T-cell (primary cell): ENCODE measurements at places on chromosomes 12 and 14. TPM values are rescaled to one million over a fixed set of nuclear protein-coding genes. Genes with fewer than 3 reads are reported as not detected.

The ANAPC7 gene
- total RNA-seq: 45.5 TPM

The LRP1-AS gene
- total RNA-seq: not detected

The TWF1 gene
- total RNA-seq: 29.4 TPM

The OR4K13 gene
- not detected for total RNA-seq

DNA sequence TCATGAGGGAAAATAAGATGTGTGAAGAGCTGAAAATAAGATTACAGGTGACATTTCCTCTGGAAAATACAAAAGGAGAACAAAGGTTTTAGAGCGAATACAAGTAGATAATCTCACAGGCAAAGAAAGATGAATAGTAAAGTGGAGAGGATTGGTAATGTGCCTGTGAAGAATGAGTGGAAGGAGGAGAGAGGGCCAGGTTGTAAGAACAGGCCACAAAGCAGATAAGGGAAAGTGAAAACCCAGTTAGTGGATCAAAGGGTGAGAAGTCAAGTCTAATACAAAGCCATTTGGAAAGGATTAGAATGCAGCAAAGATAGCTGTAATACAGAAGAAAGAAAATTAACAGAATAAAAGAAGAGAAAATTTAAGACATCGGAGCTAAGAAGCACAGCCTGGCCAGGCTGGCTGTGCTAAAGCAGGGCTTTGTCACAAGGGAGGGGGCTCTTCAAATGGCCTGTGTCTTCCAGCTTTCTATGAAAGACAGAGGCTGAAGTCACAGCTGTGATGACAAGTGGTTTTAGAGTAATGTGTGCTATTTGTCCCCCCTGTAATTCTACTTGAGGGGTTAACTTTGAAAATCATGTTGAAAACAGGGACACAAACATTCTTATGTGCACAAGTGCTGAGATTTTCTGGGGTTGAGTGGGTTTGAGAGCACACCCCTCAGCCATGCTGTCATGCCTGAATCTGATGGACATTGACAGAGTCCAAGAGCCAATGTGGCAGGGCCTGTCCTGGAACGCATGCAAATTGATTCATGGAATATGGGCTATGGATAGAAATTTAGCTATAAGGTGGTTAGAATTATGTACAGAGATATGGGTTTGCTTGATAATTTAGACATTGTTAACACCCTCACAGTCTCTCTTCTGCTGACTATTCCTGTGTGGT is 344.5 kb upstream of the NAV3 start:
- DNase-seq: no peak

- DNase-seq: no peak
Observed at GRCh38 chr14:69351911-69352310, 46.2 kb downstream of the ERH start.

GRCh38 chr12:130846369-130846768 is 7.3 kb upstream of the STX2 start:
- no peak for DNase-seq

DNA sequence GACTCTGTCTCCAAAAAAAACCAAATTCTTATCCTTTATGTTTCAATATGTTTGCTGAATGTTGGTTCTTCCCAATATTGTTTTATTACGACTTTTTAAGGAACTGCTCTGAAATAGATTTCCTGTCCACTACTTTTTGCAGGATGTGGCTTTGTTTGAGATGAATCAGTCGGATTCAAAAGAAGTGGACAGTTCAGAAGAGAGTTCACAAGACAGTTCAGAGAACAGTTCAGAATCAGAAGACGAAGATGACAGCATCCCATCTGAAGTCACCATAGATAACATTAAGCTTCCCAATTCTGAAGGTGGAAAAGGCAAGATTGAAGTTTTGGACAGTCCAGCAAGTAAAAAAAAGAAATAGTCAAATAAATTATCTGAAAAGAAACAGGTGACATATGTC is 8.2 kb downstream of the NOPCHAP1 start:
- DNase-seq: no peak

GRCh38 chr12:91985002-91985787 is 160.5 kb downstream of the BTG1 start:
- no peak for DNase-seq

DNA sequence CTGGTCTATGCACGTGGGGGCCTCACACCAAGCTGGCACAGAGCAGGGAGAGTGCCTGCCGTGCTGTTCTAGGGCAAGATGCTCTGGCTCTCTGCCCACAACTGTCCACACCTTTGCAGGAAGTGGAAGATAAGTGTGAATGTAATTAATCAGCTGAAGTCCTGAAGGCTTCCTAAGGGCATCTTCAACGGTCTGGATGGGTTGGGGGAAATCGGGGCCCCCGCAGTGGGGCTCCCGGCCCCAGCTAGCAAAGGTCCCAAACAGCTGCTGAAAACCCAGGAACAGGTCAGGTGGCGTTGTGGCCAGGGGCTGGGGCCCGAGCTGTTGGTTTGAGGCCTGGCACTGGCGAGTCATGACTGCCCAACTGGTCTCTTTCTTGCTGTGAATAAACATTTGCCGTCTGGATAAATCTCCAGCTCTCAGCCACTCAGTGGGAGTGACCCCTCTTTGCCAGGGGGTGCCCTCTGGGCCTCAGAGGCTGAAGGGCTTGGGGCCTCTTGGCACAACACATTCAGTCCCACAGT is 6.7 kb upstream of the SLC25A29 start:
- no peak for DNase-seq

- DNase-seq: no peak
Observed at GRCh38 chr14:54503486-54503885, 6.2 kb upstream of the CGRRF1 start.

DNA sequence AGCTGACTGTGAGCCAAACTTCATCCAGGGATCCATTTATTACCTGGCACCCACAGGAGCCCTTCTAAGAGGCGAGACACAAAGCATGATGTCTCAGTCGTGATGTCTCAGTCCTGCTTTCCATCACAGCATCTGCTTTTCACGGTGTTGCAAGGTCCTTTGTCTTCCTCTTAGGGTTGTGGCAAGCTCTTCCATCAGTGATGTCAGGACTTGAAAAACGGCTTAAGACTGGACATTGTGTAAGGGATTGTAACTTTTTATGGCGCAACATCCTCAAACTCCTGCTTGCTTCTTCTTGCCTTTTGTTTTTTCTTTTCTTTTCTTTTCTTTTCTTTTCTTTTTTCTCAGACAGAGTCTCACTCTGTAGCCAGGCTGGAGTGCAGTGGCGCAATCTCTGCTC is 586.5 kb upstream of the TMEM132C start:
- no peak for DNase-seq

DNA sequence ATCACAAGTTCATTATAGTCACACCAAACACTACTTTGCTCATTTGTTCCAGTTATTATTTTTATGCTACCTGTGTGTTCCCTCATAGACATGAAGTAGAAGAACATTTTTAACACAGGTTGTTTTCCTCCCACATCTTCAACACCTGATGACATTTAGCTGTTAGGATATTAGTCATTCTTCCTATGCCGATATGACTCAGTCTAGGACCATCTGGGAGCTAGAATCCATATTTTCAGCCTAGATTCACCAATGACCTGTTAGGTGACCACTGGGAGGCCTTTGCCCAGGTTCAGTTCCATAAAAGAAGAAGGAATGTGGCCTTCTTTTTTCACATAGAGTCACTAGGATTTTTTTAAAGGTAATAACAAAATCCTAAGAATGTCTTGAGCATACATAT is 222.8 kb downstream of the C12orf42 start:
- DNase-seq: no peak

DNA sequence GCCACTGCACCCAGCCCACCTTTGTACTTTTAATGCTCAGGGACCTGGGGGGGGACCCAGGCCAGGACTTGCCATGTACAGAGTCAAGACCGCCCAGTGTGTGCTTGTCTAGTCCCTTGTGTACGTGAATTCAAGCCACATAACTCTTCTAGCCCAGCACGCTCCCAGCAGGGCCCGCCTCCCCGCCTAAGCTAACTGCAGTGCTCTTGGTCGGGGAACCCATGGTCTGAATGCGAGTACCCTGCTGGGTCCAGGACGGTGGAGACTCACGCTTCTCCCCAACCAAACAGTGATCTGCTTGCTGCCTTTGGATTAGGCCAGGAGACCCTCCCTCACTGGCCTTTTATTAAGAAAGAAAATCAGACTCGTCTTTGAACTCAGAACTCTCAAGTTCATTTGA is 23.3 kb downstream of the CD9 start:
- no peak for DNase-seq
